ENCODE measurements at places on chromosomes 16 and 17. TPM values are rescaled to one million over a fixed set of nuclear protein-coding genes. Genes with fewer than 3 reads are reported as not detected.

TPSG1 gene
- total RNA-seq: not detected

PRSS27 gene
- 2.8 TPM for total RNA-seq

CA4 gene
- total RNA-seq: 5.5 TPM

TBKBP1 gene
- total RNA-seq: 13.9 TPM

CES1 gene
- 43.1 TPM for total RNA-seq

BTBD17 gene
- total RNA-seq: not detected

CCDC182 gene
- not detected for total RNA-seq

TTYH2 gene
- total RNA-seq: 6.5 TPM

PRSS33 gene
- not detected for total RNA-seq

BAIAP3 gene
- 3.1 TPM for total RNA-seq

ZNF668 gene
- 8.6 TPM for total RNA-seq

TPSD1 gene
- not detected for total RNA-seq

RTN4RL1 gene
- total RNA-seq: not detected

SLC7A6 gene
- total RNA-seq: 51.5 TPM

PPP1R27 gene
- not detected for total RNA-seq

DVL2 gene
- 53.9 TPM for total RNA-seq

VTN gene
- 0.27 TPM for total RNA-seq

METTL22 gene
- 14.4 TPM for total RNA-seq

MPP2 gene
- 12.0 TPM for total RNA-seq

GAST gene
- total RNA-seq: not detected

PTRH2 gene
- 25.5 TPM for total RNA-seq

PRAC2 gene
- total RNA-seq: not detected

MT1A gene
- 171 TPM for total RNA-seq

TPPP3 gene
- total RNA-seq: 14.8 TPM

KCTD19 gene
- total RNA-seq: 0.13 TPM

GP1BA gene
- not detected for total RNA-seq

BICDL2 gene
- total RNA-seq: 0.31 TPM

CEMP1 gene
- not detected for total RNA-seq

WWP2 gene
- 28.9 TPM for total RNA-seq

FZD2 gene
- 2.7 TPM for total RNA-seq

COL1A1 gene
- 66.8 TPM for total RNA-seq

WNT9B gene
- total RNA-seq: 0.31 TPM

C16orf95 gene
- total RNA-seq: 2.6 TPM

Measured in gastroesophageal sphincter (tissue), 4 donors.